Fibroblast of skin of right quadriceps (primary cell): ENCODE measurements at places on chromosomes 2 and 18.

GRCh38 chr18:79068341-79068936 lies 755 bp upstream of the ATP9B start:
- DNase-seq, result no peak

- peak; percentile 10 for DNase-seq
Measured at GRCh38 chr2:198874472-198874858, 583.3 kb downstream of the SATB2 start.

DNA sequence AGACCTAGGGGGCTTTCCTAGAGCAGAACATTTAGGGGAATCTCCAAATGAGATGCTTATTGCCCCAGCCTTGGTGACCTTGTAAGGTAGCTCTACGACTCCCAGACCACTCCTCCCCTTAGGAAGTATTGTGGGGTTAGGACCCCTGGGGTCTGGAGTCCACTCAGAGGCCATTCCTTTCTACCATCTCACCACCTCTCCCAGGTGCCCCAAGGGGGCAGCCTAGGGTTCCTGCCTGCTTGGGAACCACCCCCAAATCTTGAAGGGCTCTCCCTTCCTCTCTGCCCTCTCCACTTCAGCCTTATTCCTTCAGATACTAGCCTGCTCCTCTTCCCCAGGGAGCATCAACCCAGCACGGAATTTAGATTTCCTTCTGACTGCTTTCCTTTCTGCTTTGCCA lies 17.5 kb upstream of the EXOC6B start:
- no peak for DNase-seq

GRCh38 chr2:196481324-196481697 lies 158.2 kb upstream of the CCDC150 start:
- DNase-seq, result peak; percentile 81

DNA sequence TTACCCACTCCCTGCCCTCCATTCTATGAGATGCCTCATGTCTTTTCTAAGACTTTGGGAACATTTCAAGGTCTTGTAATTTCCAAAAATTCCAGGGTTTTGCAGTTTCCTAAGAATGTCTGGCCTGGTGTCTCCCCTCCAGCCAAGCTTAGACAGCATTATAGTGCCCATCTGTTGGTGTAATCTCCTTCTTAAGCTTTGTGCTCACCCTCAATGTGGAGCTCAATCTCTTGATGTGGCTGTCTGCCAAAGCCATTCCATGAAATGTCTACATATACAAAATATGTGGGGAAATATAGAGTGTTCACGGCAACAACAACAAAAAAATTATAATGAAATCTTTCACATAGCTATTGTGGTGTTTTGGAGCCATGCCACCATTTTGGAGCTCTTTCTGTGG lies 558.4 kb downstream of the PIK3C3 start:
- DNase-seq, result no peak

GRCh38 chr2:215290980-215291599 lies 20.8 kb upstream of the ATIC start:
- DNase-seq, result no peak

GRCh38 chr2:186704897-186705296 lies 11.0 kb downstream of the FAM171B start:
- no peak for DNase-seq

- peak; percentile 67 for DNase-seq
Measured at GRCh38 chr2:118388771-118389170, 300.5 kb downstream of the INSIG2 start.

DNA sequence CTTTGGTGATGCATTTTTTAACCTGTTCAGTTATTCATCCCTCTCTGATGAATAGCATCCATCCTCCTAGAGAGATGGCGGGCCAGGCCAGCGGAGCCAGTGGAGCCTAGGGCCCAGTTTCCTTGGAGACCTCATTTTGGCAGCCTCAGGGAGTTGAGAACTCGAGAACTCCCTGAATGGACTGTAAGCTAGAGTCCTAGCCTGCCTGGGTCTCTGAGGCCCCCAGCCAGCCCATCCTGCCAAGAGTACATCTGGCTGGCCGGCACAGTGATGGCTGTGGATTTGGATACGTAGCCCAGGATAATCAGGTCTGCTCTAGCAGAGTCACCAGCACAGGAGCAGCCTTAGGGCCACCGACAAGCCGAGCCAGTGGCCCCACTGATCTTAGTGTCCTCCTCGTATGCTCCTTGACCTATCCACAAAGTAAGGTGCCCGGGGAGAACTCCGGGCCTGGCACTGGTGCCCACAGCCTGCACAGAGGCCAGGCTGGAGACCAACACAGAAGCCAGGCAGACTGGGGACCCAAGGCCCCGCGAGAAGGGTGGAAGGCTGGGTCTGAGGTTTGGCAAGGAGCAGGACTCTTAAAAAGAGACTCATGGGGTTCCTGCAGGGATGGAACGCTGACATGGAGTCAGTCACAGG lies 110.5 kb upstream of the MCFD2 start:
- no peak for DNase-seq

GRCh38 chr2:8517850-8518498 lies 163.9 kb upstream of the ID2 start:
- no peak for DNase-seq

GRCh38 chr18:48674758-48675351 lies 136.0 kb downstream of the CTIF start:
- no peak for DNase-seq

GRCh38 chr2:67846370-67847070 lies 216.3 kb downstream of the C1D start:
- DNase-seq, result peak; percentile 88

DNA sequence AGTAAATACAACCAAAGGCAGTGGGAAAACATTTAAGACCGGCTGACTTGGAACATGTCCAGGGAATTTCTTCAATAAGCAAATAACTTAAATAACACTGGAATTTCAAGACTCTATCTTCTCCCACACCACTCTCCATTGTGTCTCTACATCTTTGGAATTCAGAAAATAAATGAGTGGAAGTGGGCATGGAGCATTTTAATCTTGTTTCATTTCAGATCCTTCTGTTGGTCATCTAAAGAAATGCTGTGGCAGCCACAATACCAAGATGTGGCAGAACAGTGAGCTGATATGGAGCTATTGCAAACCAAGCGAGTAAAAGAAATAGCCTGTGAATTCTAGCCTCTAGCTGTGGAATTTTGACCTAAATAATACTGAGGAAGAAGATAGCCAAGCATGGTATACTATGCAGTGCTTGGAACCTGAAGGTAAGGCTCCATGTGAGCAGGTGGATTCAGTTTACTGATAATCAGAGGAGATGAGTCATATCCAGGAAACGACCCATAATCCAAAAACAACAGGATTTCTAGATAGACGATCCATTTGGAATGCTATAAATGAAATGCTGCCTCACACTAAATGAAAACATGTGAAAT lies 157.1 kb upstream of the SCN7A start:
- DNase-seq, result peak; percentile 61

DNA sequence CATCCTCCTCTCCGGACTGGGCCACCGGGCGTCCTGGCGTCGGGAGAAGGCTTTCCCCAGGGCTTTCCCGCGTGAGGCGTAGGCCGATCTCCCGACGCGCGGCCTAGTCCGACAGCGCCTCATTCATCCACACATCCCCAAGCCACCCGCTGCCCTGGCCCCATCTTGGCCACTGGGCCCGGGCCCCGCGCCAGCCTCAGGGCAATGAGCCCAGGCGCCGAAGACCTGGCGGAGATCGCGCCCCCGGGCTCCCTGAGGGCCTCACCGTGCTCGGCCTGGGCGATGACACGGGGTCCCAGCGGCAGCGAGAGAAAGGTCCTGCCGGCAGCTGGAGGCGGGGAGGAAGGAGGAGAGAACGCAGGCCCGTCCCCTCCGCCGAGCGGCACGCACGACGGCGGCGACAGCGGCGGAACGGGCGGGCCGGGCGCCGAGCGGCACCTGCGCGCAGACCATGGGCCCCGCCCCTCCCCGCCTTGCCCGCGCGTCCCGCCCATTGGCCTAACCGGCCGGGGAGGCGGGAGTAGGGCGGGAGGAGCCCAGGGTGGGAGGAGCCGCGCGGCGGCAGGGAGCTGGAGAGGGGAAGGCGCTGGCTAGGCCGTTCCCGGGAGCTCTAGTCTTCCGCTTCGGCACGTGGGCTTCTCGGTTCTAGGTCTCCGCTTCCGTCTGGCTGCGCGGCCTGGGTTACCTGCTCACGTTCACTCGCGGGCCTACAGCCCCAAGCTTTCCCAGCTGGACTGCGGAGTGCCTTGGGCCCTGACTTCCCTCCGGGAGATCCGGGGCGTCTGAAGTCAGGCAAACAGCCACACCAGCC lies at the start of gene OLA1:
Gene OLA1, minus strand, starts transcription at position 346 of the 811 bp plus-strand sequence. CDS start 1,717 bp downstream, outside the sequence.
- peak; percentile 94 for DNase-seq

- no peak for DNase-seq
Measured at GRCh38 chr2:112465382-112465781, 16.6 kb upstream of the TTL start.

DNA sequence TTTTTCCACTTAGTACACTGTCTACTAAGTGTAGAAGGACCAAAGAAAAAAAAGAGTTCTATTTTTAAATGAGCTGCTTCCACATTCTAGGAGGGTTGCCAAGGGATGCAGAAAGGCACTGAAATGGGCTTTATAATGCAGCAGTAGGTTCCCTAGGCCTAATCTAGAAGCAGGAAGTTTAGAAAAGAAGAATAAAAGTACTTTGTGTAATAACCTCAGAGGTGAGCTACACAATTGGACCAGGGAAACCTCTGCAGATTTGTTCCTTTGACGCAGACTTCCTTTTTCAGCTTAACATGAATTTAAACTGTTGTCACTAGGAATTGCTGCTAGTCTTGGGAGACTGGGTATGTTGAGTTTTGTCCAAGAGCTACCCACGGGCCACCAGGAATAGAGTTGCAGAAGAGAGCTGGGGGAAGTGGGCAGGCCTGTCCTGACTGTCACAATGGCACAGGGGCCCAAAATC lies 34.6 kb upstream of the RAB1A start:
- DNase-seq, result no peak

GRCh38 chr2:113118263-113118657 lies 9.1 kb upstream of the IL1RN start:
- DNase-seq, result no peak

DNA sequence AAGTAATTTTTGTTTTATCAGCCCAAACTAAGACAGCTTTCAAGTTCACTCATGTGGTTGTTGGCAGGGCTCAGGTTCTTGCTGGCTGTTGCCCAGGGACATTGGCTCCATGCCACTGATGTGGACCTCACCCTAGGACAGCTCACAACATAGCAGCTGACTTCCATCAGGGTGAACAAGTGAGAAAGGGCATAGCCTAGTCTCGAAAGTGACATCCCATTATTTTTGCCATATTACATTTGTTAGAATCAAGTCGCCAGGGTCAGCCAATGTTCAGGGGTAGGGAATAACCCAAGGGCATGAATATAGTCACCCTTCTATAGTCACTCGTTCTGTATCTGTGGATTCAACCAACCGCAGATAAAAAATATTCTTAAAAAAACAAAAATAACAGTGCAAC lies 10.7 kb upstream of the CWC22 start:
- DNase-seq, result peak; percentile 27

GRCh38 chr2:61694312-61695274 lies 156.4 kb upstream of the XPO1 start:
- DNase-seq, result peak; percentile 82

DNA sequence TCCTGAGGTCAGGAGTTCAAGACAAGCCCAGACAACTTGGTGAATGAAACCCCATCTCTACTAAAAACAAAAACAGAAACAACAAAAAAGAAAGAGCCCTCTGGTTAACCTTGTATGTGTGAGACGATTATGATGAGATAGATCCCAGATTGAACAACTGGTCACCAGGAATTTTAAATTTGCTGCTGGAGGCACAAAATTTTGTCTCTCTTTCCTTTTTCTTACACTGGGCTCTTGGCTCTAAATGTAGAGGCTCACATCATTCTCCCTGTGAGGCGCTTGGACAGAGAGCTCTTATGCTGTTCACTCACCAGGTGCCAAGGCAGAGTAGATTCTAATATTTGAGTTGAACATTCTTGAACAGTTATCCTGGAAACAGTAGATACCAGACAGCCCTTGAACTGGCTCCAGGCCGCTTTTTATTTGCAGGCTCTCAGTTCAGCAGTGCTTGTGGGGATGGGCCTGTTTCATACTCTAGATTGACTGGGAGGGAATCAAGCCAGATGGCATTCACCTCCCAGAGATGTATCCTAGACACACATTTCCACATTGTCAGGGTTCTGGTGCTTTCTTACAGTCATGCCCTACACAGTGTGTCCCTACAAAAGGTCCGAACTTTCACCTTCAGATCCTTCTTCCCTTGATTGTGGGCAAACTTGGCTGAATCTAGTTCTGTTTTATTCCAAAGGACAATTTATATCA lies 1159.6 kb downstream of the RPIA start:
- DNase-seq, result no peak

GRCh38 chr18:63311118-63312018 lies 8.2 kb downstream of the BCL2 start:
- no peak for DNase-seq

GRCh38 chr2:120764492-120764891 lies 28.8 kb downstream of the GLI2 start:
- no peak for DNase-seq

- peak; percentile 69 for DNase-seq
Measured at GRCh38 chr18:9536354-9537152, 61.2 kb downstream of the RALBP1 start.

DNA sequence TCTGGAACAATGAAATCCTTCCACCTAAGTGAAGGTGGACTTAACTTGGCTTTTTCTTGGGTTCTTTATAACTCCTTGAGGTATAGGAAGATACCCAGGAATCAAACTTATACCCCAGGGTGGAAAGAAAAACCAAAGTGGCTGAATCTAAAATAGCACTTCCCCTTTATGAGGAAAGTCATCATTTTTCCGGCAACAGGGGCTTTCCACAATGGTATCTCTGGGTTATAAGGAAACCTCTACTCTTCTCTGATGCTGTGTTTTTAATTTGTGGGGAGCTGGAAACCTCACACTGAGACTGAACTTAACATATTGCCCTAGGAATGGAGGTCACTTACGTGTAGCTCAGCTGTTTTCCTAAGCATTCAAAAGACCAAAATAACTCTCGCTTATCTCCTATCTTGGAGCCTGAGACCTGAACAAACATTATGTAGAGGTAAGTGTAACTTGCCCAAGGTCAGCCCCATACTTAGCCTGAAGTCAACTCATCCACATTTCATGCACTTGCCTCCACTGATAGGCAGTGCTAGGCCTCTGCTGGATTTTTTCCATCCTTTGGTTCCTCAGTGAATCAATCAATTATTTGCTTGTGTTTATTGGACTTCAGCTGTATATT lies 117.9 kb downstream of the SETBP1 start:
- DNase-seq, result no peak

DNA sequence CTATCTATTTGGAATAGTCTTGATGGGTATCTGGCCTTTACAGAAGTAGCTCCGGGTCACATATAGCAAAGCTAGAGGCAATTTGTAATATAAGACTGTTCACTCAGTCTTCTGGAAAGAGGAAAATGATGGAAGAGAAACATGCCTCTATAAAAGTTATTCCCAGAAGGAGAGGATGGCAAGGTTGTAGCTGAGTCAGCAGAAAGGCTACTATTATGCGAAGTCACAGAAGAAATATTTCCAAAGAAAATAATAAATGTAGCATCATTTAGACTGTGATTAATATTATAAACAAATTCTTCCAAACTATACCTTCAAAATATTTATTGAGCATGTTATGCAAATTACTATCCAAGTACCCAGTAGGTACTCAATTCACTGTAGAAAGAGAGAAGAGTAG lies 1027.7 kb upstream of the TMEFF2 start:
- no peak for DNase-seq

- no peak for DNase-seq
Measured at GRCh38 chr2:128162266-128162665, 71.3 kb downstream of the UGGT1 start.
